ENCODE measurements at places on chromosomes 4 and X.

- no peak for DNase-seq
These were observed 141.0 kb downstream of the ARHGAP24 start for GRCh38 chr4:85615952-85616351.

GRCh38 chr4:39729557-39729956, 31.6 kb downstream of the UBE2K start:
- DNase-seq, result no peak

GRCh38 chr4:44761306-44761705, 35.0 kb upstream of the GNPDA2 start:
- no peak for DNase-seq

GRCh38 chr4:20474119-20474518, 222.4 kb downstream of the SLIT2 start:
- DNase-seq, result no peak

GRCh38 chr4:124910327-124910726, 197.8 kb upstream of the ANKRD50 start:
- DNase-seq, result no peak

Data from G401 (cell line).